T47D (cell line): ENCODE measurements at places on chromosomes 5 and 9.

GRCh38 chr5:58893551-58893950 is 310.7 kb downstream of the RAB3C start:
- DNase-seq = no peak

GRCh38 chr5:20692913-20693312 is 704.9 kb upstream of the CDH18 start:
- DNase-seq = no peak

DNA sequence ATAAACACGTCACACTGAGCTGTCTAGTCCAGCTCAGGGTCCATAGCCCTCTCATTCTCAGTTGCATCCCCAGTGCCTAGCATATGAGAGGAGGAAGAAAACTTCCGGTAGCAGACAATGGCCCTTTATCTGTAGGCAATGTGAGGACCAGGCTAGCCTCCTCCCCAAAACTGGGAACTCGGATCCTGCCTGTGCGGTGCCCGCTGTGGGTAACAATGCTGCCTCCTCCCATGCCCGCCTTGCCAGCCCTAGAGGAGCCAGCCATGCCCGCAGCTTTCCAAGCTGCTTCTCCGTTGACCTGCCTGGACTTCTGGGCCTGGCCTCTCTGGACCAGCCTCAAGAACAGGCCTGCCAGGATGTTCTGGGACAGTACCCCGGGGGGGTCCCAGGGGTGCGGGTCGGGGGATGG is 74.6 kb upstream of the ORM1 start:
- no peak for DNase-seq

- DNase-seq = no peak
Measured at GRCh38 chr5:76958991-76959767, 6.3 kb downstream of the CRHBP start.

- DNase-seq = no peak
Measured at GRCh38 chr5:135587721-135588663, 9.2 kb upstream of the CXCL14 start.
